ENCODE measurements at places on chromosomes 2 and 18.

GRCh38 chr2:235493402-235493774 lies 455 bp upstream of the AGAP1 start:
- DNase-seq, result no peak

GRCh38 chr18:76956648-76957047 lies 134.3 kb downstream of the ZNF236 start:
- no peak for DNase-seq

GRCh38 chr2:237602409-237602808 lies 11.9 kb upstream of the RAB17 start:
- DNase-seq, result no peak

- no peak for DNase-seq
These were observed 69.8 kb upstream of the SCN7A start for GRCh38 chr2:166563894-166564293.

- DNase-seq, result no peak
These were observed 123.0 kb downstream of the RTN4 start for GRCh38 chr2:54927085-54927750.

GRCh38 chr2:8355102-8355859 lies 326.6 kb upstream of the ID2 start:
- no peak for DNase-seq

DNA sequence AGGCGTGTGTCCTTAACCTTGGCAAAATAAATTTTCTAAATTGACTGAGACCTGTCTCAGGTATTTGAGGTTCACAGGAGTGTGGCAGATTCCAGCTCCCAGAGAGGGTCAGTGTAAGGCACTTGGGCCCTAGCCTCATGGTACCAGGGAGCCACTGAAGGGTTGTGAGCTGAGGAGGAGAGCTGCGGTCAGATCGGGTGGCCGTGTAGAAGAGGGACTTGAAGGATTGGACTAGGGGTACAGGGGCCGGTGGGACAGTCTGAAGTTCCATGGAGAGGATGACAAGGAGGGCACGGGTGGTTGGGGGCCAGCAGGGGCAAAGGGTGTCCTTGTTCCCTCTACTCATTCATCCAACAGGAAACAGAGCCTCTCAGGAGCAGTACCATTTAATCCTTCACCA lies 327.0 kb upstream of the HS6ST1 start:
- DNase-seq, result no peak

DNA sequence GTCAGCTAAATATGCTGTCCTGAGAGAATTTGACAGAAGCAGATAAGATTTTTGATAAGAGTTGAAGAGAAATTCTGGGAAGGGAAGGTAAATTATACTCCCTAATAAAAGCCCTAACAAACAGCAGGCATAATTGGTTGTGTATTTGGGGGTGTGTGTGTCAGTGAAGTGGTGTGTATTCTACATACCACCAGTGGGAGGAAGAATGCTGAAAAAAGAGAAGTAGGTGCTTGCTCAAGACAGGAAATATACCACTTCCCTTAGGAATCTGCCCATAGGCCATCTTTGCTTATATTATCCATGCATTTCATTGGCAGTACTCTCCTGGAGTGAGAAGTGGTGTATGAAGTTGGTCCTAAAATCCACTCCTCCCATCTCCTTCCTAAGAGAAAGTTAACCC lies 76.2 kb downstream of the FMNL2 start:
- DNase-seq, result no peak

GRCh38 chr2:39498786-39499185 lies 61.7 kb upstream of the MAP4K3 start:
- no peak for DNase-seq

DNA sequence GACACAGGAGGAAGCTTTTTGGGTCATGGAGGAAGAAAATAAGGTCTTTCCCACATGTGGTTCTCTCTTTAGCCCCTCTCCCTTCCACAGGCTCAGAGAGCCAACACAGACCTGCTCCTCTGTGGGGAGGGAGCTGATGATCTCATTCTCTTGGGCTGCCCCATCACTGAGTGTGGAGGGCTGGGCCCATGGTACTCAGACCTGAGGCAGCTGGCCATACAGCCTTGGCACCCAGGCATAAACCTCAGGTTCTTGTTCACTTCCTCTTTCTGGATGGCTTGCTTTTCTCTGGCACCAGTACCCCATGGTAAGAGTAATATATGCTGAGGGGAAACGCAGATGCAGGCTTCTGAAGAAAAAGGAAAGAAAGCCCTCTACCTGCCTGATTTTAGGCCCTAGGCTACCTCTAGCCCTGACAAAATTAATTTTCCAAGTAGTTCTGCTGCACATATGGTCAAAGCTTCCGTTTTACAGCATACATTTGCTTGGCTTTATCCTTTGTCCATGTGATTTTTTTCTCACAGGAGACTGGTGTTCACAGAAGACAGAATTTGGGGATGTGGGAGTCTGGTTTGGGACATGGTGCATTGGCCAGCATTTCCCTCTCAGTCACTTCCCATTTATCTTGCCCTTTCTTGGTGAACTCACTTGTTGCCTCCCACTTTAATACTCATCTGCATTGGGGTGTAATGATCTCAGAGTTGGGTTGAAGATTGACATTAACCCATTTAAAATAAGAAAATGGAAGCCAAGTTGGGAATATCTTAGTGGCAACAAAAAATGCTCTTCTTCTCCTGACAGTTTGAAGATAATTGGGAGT lies 11.1 kb downstream of the DHRS9 start:
- DNase-seq, result no peak
